ENCODE measurements at places on chromosomes 3 and 15.

GRCh38 chr3:38542401-38543298, 46.5 kb downstream of the EXOG start:
- no peak for DNase-seq

DNA sequence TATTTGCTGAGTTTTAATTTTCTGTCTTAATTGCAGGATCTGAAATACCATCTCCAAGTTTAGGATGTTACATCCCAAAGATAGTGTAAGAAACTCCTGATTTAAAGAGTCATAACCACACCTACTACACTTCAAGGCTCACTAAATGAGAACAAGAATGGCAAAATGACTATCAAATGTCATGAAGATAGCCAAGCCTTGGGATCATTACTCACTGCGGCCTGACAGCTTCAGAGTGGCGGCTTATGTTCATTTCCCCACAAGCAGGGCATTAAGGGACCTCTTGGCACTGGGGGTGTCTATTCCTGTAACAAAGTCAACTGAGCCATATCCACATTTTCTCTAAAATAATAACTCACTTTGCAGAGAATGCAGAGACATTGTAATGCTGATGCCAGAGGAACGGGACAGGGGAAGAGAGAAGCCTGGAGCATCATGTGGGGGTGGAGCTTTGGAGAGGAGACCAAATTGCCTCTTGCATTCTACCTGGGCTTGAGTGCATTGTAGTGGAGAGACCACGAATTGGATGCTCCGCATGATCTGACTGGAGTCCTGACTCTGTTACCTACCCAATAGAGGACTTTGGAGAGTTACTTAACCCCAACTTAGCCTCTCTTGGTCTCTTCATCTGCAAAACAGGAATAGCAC, 219.2 kb downstream of the OPA1 start:
- no peak for DNase-seq

DNA sequence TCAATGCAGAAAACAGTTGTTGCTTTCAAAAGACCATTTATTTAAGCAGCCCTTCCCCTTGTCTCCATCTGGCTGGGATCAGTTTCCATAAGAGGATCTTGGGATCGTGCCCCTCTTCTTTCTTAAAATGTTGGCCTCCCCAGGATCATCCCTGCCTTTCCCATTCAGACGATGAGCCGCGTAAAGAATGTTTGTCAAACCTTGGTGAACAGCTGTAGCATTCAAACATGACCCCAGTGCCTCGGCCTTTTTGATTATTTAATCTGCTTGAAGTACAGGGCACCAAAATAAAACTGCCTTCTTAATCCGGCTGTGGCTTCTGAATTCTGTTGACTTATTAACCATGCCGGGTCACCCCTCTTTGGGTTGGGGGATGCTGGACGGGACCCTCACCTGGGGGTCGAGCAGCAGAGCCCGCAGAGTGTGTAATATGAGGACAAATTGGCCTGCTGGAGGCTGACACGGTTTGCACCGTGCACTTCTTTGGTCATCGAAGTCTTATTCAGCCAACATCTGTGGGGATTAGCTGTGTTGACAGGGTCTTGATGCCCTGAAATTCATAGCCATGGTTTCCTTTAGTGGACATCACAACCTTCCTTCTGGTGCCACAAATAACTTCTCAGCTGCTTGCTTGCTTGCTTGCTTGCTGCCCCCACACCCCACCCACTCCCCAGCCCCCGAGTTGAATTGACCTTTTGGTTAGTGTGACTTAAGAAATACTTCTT, at the start of gene LRTM1:
Gene LRTM1 (minus strand): TSS at position 14 of the 725 bp plus-strand sequence. CDS start 148 bp downstream, outside the sequence.
- no peak for DNase-seq

- no peak for DNase-seq
Observed at GRCh38 chr3:123085293-123085931, 18.6 kb downstream of the PDIA5 start.

- DNase-seq, result no peak
Observed at GRCh38 chr3:188315553-188315952, 161.6 kb downstream of the LPP start.

DNA sequence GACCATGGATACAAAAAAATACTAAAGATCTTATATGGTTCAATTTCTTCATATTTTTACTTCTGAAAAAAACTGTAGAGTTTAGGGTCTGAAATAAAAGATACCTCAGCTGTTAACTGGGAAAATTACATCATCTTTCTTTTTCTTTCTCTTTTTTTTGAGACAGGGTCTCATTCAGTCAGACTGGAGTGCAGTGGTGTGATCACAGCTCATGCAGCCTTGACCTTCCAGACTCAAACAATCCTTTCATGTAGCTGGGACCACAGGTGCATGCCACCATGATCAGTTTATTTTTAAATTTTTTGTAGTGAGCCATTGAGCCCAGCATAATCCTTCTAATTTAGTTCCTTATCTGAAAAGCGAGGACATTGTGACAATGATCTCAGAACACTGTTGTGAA, 39.6 kb upstream of the TKT start:
- no peak for DNase-seq

DNA sequence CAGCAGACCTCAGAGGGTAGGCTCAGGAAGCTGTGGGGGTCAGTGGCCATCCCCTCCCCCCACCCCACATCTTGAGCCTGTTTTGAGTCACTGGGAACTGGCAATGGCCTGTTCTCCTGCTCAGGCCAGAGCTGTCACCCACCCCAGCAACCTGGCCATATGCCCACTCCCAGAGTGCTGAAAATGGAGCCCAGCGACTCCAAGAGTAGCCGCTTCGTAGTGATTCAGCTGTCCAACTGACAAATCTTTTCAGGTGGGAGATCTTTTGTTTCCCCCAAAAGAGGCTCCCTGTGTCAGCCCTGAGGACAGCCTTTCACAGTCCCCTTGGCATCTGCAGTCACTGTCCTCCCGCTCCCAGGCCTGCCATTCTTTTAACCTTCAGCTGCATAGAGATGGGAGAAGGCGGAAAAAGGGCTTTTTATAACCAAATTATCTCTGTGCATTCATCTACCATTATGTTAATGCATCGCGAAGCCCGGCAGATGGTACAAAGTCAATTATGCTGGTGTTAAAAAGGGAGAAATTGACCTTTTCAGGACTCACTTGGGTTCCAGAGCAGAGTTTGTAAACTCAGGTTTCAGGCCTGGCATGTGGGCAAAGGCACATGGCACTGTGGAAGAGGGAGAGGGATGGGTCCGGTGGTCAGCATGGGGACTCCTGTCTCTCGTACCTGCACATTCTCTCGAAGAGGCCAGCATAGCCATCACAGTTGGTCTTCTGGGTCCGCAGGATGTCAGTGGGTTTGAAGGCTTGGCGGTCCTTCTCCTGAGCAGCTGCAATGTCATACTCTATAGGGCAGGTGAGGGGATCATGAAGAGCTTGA, 32.1 kb downstream of the KY start:
- no peak for DNase-seq

DNA sequence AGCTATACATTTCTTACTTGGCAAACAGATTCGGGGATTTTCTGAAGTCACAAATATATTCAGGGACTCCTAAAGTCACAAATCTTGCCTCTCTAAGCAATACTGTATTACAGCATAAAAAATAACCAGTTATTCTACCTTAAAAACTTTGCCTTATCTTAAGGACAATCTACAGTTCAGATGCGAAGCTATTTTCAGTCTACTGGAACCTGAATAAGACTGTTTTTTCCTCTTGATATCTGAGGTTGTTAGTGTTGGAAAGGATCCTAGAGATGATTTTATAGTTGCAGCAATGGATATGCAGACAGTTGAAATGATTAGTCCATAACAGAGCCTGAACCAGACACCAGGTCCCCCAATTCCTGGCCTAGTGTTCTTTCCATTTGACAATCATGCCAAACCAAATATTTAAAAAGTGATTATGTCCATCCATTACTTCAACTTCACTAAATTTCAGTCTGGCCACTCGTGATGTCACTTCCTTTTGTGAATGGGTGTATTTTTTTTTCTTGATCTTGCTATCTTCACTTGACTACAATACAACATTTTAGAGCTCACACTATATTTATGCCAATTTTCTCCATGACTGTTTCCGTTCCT, 1.8 kb downstream of the HDGFL3 start:
- DNase-seq, result no peak

- peak; percentile 93 for DNase-seq
Observed at GRCh38 chr15:78540141-78540870, at the start of gene PSMA4. Gene PSMA4 (plus strand): TSS chr15:78540444. CDS start chr15:78541928, 1,484 bp downstream.

DNA sequence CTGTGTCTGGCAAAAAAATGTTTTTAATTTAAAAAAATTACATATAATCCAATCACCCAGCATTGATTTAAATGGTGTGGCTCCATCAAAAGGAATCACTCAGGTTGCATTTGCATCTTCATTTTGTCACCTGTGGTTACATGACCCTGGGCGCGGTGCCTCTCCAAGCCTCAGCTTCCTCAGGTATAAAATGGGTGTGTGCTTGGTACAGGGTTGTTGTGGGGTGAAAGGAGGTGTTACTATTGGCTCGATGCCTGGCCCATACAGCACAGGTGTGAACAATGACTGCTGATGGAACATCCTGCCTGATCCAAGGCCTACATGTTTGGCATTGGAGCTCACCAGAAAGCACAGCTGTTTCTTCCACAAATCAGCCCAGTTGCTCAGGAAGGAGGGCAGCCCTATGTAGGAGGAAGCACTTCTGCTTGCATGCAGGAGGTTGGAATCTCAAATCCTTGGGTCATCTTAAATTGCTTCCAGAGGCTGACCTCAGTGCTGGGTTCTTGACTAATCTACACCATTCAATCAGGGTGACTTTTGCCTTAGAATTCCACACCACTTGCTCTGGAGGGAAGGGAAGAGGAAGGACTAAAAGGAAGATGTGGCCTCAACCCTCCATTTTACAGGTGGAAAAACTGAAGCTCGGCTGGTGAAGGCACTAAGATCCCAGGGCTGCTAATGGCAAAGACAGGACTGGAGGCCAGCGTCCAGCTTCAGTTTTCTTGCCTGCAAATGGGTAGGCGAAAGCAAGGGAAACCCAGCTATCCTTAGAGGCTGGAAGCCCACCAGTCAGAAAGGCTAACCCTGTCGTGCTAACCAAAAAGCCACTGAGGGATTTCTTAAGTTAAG, 31.7 kb downstream of the BHLHE40 start:
- DNase-seq, result no peak

DNA sequence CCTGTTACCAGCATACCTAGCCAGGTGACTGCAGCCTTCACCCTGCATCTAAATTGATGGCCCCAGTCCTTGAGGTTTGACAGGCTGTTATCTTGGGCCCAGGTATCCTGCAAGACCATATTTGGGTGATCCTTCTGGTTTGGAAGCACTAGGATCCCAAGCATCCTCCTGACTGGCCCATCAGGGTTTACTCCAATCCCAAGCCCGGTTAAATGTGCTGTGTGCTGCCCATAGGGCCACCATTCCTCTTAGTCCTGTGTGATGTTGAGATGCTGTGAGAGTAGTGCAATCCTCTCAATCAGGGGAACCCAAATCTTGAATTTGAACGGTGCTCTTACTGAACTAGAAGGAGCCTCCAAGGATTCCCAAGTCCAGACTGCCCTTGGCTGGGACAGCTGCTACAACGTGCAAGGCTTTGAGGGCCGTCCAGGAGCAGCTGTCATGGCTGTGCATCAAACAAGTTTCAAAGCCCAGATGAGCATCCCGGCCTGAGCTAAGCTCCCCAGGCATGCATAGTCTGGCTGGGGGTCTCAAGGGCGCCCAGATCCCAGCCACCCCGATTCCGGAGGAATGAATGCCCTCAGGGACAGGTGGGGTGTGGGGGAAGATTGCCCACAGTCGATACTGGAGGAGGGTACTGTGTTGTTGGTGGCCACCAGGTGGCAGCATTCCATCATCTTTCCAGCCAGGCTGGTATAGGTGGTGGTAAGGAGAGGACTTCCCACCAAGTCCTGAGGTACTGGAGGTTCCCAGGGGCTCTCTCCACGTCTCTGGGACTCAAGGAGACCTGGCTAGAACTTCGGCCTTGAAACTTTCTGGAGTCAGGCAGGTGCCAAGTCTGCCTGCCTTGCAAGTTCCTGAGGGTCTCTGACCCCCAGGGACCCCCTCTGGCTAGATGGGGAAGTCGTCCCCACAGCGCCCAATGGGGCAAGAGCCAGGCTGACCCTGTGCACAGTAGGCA, 32.6 kb downstream of the RBM5 start:
- DNase-seq, result peak; percentile 30

DNA sequence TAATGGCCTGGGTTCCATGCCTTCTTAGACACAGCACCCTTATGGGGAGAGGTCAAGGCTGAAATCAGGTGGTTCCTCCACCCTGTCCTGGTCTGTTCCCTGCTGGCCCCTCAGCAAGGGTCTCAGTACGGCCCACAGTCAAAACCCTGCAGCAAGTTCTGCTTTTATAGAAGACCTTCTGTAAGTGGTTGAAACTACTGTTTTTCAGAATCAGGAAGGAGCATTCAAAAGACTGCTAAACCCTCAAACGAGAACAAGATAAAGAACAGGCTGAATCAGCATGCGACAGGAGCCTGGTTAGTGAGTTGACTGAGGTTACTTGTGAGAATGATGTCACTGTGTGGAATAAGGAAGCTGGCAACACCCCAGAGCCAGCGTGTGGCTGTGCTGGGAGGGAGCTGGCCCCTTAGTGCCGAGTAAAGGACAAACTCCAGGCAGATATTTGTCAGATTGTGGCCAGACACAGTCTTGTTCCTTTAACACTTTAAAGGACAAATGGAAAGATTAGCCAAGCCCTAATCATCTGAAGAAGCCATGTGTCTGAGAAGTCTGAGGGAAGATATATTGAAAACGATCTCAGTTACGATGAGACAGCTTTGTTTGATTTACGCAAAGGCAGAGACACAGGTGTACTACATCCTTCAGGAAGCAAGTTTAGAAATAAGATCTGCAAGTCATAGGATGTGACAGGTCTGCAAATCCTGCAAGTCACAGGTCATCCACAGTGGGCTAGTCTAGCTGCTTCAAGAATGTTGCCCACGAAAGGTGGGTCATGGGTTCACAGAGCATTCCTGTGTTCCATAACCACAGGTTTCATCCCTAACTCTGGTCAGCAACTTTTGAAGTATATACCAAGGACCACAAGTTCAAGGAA, 54.0 kb downstream of the B3GNT5 start:
- DNase-seq, result peak; percentile 20

- no peak for DNase-seq
Observed at GRCh38 chr3:63047068-63047467, 171.9 kb upstream of the CADPS start.

DNA sequence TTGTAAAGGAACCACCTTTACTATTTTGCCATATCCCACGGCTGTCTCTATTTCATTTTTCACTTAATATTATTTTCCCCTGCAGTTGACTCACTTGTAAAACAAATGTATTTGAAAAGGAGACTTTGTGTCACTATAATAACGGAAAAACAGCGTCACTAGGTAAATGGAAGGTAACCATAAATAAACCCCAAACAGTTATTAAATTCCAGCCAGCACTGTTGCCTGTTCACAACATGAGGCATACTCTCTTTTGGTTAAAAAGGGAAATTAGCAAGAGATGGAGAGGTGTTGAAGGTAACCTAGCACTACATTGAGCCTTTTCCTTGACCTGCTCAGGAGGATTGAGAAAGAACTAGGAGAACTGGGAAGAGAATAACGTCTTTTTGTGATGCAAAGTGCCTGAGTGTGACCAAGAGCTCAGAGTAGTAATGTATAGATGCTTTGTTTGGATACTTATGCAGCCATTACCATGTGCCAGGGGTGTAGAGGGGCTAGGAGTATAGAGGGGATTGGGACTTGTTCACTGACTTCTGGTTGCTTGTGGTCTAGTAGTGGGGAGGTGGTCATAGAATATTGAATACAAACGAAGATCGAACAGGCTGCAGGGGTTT, 19.6 kb downstream of the FLNB start:
- DNase-seq, result no peak
